Fibroblast of skin of left biceps (primary cell): ENCODE measurements at places on chromosomes 16 and 17.

- no peak for DNase-seq
Observed at GRCh38 chr16:46947900-46948547, 25.4 kb downstream of the DNAJA2 start.

DNA sequence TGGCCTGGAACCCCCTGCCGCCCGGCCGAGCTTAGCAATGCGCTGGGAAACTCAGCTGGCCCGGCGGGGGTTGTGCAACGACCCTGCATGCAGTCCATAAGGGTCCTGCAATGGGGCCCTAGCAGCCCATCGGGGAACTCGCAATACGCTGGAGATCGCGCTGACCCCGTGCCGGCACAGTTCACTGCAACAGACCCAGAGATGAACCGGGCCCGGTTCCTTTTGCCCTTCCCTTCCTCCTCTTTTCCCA lies 375 bp downstream of the SLC25A11 start:
- no peak for DNase-seq

- no peak for DNase-seq
Observed at GRCh38 chr16:52617591-52617990, 70.6 kb upstream of the TOX3 start.

- DNase-seq = peak; percentile 41
Observed at GRCh38 chr16:55465077-55465896, 13.7 kb upstream of the MMP2 start.

GRCh38 chr17:19281161-19281560 lies 44.0 kb downstream of the EPN2 start:
- no peak for DNase-seq

DNA sequence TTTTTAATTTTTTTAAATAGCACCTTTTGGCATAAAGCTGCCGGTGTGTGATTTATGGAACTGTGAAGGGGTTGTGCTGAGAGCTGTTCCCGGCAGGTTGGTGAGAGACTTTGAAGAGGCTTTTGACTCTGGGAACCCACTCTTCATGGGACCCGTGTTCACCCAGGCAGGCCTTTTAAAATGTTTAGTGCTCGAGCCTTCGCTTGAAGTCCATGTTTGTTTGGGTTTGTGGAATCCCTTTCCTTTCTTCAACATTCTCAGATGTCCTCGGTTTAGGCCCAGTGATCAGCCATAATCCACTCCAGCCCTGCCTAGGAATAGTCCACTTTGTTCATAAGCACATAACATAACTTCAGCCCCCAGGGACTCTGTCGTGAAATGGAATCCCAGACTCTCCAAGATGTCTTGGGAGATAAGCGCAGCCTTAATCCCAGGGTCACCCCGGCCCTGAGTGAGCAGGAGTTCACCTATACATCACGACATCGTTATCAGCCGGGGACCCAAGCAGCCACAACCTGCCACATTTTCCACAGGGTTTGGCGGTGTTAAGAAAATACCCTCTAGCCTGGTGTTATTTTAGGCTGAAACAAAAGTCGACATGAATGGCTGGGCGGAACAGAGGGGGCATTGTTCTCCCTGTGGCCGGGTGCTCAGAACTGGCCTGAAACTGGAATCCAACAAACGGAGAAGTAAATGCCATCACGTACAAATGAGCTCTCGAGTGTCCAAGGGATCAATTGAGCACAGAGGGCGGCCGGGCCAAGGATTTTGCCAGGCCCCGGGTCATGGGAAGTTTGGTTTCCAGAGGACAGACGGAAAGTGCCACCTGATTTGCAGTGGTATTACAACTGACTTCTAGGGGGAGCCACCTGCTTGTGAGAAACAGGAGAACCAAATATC lies 145.7 kb upstream of the IRX3 start:
- no peak for DNase-seq

DNA sequence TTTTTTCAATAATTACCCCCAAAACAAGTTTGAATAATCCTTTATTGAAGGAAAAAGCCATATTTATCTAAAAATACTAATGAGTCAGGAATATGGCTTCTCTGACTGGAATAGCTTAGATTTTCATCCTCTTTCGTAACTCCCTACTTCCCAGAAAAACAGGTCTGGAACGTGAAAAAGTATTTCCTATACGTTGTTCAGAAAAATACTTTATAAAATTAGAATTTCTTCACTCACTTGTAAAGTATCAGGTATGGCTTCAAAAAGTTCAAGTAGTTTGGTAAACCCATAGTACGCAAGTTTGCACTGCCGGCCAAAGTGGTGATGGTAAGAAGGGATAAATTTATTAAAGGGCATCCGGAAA lies 33.7 kb downstream of the MARF1 start:
- no peak for DNase-seq

- no peak for DNase-seq
Observed at GRCh38 chr16:1998852-1999801, 9.4 kb downstream of the SYNGR3 start.

GRCh38 chr17:48295362-48296288 lies 134.4 kb downstream of the SKAP1 start:
- DNase-seq = no peak

DNA sequence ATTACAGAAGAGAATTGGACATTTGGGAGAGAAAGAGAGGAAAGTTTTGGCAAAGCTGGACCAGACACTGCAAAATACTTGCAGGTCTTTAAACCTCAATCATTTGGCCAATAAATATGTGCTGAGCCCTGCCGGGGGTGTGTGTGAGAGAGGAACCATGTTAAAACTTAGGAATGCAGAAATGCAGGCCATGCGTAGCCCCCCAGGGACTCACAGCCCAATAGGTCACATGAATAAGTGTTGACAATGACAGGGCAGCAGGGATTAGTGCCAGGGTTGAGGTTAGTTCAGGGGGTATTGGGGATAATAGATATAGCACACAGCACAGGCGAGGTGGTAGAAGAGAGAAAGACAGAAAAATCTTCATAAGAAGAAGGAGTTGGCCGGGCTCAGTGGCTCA lies 113.3 kb upstream of the ADAMTS18 start:
- no peak for DNase-seq

GRCh38 chr16:88812513-88813268 lies 963 bp upstream of the APRT start:
- no peak for DNase-seq

DNA sequence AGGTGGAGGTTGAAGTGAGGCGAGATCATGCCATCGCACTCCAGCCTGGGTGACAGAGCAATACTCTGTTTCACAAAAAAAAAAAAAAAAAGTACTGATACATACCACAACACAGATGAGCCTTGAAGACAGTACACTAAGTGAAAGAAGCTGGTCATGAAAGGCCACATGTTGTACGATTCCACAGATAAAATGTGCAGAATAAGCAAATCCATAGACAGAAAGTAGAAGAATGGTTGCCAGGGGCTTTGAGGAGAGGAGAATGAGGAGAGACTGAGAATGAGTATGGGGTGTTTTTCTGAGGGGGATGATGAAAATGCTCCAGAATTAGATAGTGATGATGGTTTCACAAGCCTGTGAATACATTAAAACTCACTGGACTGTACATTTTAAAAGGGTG lies 155.6 kb upstream of the PSMD7 start:
- DNase-seq = no peak

- DNase-seq = no peak
Observed at GRCh38 chr17:30225112-30225511, 10.4 kb downstream of the SLC6A4 start.

- no peak for DNase-seq
Observed at GRCh38 chr17:75099881-75100595, 9.7 kb upstream of the ARMC7 start.

- peak; percentile 69 for DNase-seq
Observed at GRCh38 chr16:67091906-67092566, 17.7 kb upstream of the PHAF1 start.

DNA sequence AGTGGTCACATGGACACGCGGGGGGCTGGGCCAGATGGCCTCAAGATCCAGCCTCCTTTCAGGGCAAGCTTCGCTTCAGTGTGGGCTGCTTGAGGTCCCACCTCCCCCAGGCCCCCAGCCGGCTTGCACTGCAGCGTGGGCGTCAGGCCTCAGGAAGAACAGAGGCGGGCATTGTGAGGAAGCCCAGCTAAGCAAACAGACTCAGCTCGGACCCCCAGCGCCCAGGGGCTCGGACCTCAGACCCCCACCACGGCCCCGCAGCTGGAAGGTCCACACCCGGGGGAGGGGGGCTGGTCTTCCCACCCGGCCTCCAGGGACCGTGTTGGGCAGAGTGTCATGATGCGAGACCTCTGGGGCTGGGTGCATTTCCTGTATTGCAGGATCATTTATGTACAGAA lies 24.7 kb upstream of the ZNF469 start:
- DNase-seq = no peak

GRCh38 chr17:45070001-45070400 lies 8.9 kb downstream of the NMT1 start:
- no peak for DNase-seq

DNA sequence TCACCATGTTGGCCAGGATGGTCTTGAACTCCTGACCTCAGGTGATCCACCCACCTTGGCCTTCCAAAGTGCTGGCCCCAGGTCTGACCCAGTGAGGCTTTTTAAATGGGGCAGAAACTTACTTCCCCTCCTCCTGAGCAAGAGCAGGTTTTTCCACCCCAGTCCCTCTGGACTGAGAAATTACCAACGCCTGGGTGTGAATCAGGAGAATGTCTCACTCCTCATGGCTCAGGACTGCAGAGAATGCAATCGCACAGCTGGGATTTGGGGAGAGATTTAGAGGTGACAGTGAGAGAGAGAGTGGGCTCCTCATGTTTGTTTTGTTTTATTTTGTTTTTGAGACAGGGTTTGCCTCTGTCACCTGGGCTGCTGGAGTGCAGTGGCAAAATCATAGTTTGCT lies 203.6 kb downstream of the RAB11FIP4 start:
- no peak for DNase-seq

- DNase-seq = no peak
Observed at GRCh38 chr16:86902656-86903001, 324.3 kb downstream of the FOXL1 start.

GRCh38 chr16:50835358-50836060 lies 93.6 kb downstream of the CYLD start:
- no peak for DNase-seq

DNA sequence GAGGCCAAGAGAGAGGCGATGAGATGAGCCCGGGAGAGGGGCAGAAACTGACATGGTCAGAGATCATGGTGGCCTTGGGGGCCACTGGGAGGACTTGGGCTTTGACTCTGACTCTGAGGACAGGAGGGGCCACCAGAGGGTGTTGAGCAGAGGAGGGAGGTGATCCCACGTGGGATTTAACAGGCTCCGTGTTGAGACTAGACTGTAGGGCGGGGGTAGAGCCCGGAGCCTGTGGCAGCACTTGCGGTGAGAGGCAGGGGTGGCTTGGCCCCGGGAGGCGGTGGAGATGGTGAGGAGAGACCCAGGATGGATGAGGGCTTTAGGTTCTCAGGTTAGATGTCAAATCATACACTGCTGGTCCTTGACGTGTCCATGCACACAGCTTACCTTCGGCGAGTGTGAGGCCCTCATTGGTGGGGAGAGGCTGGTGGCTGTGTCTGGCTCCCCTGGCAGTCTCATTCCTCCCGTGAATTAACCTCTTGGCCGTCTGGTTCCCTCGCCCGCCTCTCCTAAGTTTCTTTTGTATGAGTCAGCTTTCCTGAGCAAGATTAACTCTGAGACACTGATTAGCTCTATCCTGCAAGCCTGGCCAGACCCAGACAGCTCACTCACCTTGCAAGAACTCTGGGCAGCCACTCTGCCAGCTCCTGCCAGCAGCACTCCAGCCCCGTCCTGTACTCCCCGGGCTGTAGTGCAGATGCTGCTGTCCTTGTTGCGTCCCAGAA lies 39.7 kb downstream of the VPS35L start:
- DNase-seq = peak; percentile 18

- no peak for DNase-seq
Observed at GRCh38 chr17:82386881-82387704, 15.5 kb downstream of the UTS2R start.

DNA sequence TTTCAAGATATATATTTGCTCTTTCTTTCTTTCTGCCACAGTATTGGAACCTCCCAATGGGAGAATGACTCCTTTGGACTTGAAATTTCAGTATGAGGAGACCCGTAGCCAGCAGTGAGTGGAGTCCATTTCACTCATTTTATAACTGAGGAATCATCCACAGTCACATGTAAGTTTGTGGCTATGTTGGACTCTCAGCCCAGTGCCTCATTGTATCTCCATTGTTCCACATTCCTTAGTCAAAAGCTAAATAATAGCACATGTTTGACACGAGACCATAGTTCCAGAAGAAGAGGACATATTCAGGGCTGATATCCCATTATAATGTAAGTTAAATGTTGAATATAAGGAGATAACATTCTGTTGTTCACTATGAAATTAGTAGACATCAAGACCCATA lies 12.7 kb upstream of the SPAG9 start:
- no peak for DNase-seq

GRCh38 chr16:84630009-84630408 lies 12.1 kb upstream of the COTL1 start:
- DNase-seq = no peak

GRCh38 chr16:86725401-86725800 lies 147.1 kb downstream of the FOXL1 start:
- peak; percentile 33 for DNase-seq

DNA sequence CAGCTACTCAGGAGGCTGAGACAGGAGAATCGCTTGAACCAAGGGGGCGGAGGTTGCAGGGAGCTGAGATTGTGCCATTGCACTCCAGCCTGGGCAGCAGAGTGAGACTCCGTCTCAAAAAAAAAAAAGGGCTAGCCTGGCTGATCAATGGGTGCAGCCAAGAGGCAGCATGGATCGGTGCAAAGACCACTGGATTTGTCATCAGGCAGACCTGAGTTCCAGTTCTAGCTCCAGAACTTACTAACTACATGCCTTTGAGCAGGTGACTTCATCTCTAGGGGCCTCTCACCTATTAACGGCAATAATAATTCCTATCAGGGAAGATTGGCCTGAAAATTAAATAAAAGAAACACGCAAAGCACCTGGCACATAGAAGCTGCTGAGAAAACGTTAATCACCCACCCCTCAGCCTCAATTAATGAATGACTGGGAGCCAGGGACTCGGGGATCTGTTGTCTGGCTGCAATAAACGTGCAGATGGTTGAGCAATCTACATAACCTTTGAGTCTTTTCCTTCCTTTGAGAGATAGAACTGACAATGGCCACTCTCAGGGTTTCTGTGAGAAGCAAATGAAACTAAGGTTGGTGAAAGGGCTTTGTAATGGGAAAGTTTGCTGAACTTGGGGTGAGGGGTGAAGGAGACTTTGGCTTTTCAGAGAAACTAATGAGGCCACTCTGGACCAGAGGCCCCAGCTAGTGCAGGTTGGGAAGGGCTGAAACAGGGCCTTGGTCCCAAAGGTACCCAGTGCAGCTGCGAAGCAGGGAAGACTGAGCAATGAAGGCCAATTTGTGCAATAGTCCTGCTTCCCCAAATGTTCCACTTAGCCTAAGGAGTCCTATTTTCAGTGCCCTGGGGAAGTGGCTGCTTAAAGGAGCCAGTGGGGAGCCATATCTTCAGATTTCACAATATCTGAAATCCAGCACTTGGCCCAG lies 7.6 kb downstream of the SEZ6L2 start:
- DNase-seq = no peak

- DNase-seq = no peak
Observed at GRCh38 chr16:10368969-10369551, 16.8 kb upstream of the ATF7IP2 start.

DNA sequence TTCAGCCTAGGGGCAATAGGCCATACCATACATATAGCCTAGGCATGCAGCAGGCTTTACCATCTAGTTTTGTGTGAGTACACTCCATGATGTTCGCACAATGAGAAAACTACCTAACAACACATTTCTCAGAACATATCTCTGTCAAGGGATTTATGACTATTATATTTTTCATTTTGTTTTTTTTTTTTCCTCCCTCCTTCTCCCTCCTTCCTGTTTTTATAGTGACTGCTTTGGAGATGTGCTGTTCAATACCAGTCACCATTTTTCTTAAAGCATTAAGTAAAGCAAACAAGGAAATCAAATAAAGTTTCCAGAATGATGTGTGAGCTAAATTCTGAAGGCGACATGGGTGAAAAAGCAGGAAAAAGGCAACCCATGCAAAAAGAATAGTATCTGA lies 194.6 kb downstream of the STX8 start:
- DNase-seq = no peak
